ENCODE measurements at places on chromosomes 5 and 9. TPM values are rescaled to one million over a fixed set of nuclear protein-coding genes. Genes with fewer than 3 reads are reported as not detected.

CDX1 gene
- total RNA-seq, result 306 TPM

KLHL9 gene
- total RNA-seq, result 23.4 TPM

SPINK13 gene
- not detected for total RNA-seq

IFNE gene
- not detected for total RNA-seq

GRIN3A gene
- total RNA-seq, result 1.0 TPM

ADAMTS2 gene
- total RNA-seq, result 9.2 TPM

SGCD gene
- total RNA-seq, result 1.2 TPM

COL5A1 gene
- total RNA-seq, result 22.2 TPM

FBN2 gene
- total RNA-seq, result 1.0 TPM

CCL21 gene
- total RNA-seq, result 48.9 TPM

WNT8A gene
- not detected for total RNA-seq

TLN1 gene
- total RNA-seq, result 189 TPM

ZNF366 gene
- 0.96 TPM for total RNA-seq

PCDHA6 gene
- 0.35 TPM for total RNA-seq

SPATA9 gene
- total RNA-seq, result 0.39 TPM

TMEM245 gene
- total RNA-seq, result 72.8 TPM

C9orf153 gene
- total RNA-seq, result not detected

CCL27 gene
- not detected for total RNA-seq

PCDHA9 gene
- total RNA-seq, result 0.16 TPM

RLN1 gene
- total RNA-seq, result 0.41 TPM

ARL10 gene
- total RNA-seq, result 12.2 TPM

NSMF gene
- total RNA-seq, result 30.1 TPM

SHISAL2B gene
- total RNA-seq, result not detected

CTNND2 gene
- 3.4 TPM for total RNA-seq

RAD50 gene
- 36.1 TPM for total RNA-seq

All from mucosa of descending colon (tissue), 3 donors.